Activated CD4-positive, alpha-beta T cell treated with anti-CD3 and anti-CD28 coated beads for 4 hours (primary cell): ENCODE measurements at places on chromosomes 6 and 20.

DNA sequence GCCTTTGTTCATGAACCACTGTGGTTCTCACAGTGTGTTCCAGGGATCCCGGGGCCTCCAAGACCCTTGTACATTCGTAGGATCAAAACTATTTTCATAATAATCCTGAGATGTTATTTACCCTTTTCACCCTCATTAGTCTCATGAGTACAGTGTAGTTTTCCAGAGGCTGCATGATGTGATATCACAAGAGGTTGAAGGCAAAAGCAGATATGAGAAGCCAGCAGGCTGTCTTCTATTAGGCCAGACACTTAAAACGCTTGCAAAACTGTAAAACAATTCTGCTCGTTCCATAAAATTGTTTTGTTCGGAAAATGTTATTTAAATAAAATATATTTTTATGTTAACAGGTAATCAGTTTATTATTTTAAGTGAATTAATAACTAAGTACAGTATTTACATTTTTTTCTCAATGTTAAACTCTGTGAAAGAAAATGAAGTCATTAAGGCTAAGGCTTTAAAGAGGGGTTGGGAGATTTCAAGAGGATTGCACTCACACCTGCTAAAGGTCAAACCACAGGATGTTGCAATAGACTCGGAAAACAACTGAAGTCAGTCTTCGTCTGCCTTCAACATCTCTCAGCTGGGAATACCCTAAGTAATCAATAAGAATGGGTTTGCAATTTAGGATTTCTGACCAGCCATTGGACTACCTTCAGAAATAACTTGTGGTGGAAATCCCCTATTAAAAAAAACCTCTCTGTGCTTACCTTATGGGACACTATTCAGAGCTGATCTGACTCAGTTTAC, 474.2 kb downstream of the KIF16B start:
- DNase-seq, result no peak

DNA sequence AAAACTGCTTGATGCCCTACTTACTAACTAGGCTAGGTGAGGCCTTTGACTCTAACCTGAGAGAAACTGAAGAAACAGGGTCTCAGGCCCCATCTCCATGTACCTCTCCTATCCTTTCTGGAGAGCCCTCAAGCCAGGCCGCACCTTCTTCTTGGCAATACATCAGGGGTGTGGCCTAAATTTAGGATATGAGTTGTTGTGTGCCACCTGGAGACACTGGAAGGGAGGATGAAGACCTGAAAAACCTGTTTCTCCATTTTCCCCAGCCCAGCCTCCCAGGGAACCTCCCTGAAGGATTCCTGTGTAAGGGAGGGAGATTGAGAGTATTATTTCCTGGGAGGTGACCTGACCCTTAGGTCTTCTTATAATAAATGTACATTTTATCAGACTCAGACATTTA, 3.1 kb downstream of the LY6G6D start:
- no peak for DNase-seq

DNA sequence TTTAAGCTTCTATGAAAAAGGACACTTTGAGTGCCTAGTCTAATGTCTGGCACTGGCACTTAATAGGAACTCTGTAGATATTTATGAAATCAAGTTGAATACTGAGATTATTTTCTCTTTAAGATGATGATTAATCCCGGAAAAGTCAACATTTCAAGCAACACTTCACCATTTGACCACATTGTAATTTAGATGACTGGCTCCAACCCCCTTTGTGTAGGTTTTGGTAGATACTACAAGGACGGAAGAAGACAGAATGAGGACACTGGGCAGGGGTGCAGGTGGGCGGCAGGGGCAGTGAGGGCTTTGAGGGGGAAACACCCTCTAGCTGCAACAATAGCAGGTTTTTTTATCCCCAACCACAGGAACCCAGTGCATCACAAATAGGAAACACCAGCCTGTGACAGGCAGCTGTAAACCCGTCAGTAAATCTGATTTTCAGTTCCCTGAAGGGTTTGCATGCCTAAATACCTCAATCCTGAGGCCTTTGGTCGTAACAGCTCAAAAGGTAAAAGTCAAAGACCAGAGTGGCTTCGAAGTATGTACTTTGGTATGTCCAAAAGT, 4.6 kb downstream of the DTNBP1 start:
- no peak for DNase-seq

DNA sequence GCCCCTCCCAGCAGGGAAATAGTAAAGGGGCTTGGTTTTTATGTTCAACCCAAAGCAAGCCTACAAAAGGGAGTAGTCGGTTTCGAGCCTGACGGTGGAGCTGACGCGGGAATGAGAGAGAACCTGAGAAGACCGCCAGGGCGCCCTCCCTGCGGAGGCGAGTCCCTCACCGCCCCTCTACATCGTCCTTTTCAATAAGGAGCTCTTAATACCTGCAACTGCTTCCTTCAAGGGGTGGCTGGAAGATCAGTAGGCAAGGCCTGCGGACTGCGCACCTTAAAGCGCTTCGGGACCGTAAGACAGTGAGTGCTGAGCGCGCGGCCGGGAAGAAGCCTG, 709 bp upstream of the ZNF76 start:
- DNase-seq, result no peak

- DNase-seq, result peak; percentile 31
Observed at GRCh38 chr6:134379076-134379475, 61.2 kb upstream of the SGK1 start.

DNA sequence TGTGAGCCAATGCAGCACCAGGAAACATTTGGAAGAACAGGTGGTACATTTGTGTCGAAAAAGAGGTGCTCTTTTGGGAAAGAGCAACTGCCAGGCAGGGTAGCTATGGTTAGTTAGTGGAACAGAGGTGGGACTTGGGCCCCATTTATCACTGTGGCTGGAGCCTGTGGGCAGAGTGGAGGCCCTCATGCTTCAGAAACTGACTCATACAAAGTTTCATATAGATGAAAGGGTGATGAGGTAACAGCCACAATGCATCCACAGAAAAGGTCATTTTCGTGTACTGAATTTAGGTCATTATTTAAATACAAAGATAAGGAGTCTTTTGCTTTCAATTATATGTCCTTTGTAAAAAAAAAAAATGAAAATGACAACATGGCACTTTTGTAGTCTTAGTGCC, 76.4 kb upstream of the HS3ST5 start:
- no peak for DNase-seq

DNA sequence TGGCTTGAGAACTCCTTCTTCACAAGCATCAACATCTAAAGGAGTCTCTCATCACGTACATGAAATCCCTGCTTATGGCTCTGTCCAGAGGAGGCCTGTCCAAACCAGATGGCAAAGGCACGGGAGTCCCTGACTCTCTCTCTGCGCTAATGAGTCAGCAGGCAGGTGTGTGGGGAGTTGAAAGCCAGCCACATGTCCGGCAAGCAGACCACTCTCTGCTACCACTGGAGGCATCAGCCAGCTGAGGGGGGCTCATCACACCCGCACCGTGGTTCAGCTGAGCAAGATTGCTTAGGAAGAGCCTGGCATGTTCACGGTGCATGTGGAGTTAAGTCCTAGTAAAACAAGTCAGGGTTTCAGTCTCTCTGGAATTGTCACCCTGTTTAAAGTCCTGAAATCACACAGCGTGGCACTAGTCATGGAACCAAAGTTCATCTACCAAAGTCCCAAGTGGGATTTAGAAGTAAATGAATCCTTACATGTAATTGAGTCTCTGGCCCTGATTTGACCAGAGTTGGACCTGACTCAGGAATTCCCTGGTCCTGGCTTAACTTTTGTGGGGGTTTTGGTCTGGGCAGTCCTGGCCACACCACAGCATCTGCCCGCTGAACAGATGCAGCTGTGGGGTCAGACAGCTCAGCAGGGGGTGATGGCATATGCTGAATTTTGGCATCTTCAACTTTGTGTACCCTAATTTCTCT, 155.2 kb upstream of the RIN2 start:
- no peak for DNase-seq

DNA sequence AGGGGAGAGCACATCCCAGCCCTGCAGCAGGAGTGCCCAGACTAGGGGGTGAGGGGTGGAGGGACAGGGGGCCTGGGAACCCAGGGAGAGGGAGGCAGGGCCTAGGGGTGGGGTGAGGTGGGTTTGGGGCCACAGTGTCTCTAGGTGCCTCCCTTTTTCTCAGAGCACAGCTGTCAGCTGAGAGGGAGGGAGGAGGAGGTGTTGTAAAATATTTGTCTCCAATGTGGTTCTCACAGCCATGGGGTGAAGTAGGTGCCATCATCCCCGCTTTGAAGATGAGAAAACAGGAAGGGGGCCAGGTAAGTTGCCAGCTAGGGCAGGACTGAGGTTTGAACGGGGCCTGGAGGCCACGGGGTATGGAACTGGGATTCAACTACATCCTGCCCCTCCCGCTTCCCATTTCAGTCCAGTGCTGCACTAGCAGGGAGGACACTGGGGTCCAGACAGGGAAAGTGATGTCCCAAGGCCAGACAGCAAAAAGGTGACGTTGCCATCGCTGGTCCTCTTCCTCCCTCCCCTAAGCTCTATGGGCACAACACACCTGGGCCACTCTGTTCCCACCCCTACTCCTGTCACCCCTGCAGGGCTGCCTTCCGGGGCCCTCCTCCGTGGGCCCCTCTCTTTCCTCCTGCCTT, 20.3 kb downstream of the PACSIN1 start:
- no peak for DNase-seq

GRCh38 chr6:97465877-97466561, 183.0 kb upstream of the MMS22L start:
- DNase-seq, result no peak
